ENCODE measurements at places on chromosomes 4 and X. TPM values are rescaled to one million over a fixed set of nuclear protein-coding genes. Genes with fewer than 3 reads are reported as not detected.

NKX6-1 gene
- not detected for total RNA-seq

HMX1 gene
- total RNA-seq, result not detected

CCNB3 gene
- total RNA-seq, result 0.47 TPM

GCNA gene
- 2.6 TPM for total RNA-seq

ATP1B4 gene
- 31.2 TPM for total RNA-seq

HS3ST1 gene
- total RNA-seq, result 4.1 TPM

CNGA2 gene
- not detected for total RNA-seq

SLITRK4 gene
- 12.3 TPM for total RNA-seq

PAGE1 gene
- not detected for total RNA-seq

NAP1L3 gene
- total RNA-seq, result 6.4 TPM

POU4F2 gene
- not detected for total RNA-seq

CPE gene
- total RNA-seq, result 93.4 TPM

IGFBP7 gene
- 675 TPM for total RNA-seq

SGMS2 gene
- total RNA-seq, result 30.0 TPM

HHIP gene
- 1.6 TPM for total RNA-seq
